GOT3 (cell line): ENCODE measurements at places on chromosomes 2 and 18.

- DNase-seq, result no peak
These were observed 73.7 kb downstream of the CDK15 start for GRCh38 chr2:201879996-201880395.

- DNase-seq, result no peak
These were observed 211.5 kb downstream of the TMEM247 start for GRCh38 chr2:46690825-46691224.

GRCh38 chr2:229920011-229920641 is 1.7 kb downstream of the TRIP12 start:
- no peak for DNase-seq

- DNase-seq, result no peak
These were observed 43.3 kb upstream of the SERPINB2 start for GRCh38 chr18:63844254-63844653.

- DNase-seq, result no peak
These were observed 1500.6 kb upstream of the TMEFF2 start for GRCh38 chr2:193695367-193695766.

DNA sequence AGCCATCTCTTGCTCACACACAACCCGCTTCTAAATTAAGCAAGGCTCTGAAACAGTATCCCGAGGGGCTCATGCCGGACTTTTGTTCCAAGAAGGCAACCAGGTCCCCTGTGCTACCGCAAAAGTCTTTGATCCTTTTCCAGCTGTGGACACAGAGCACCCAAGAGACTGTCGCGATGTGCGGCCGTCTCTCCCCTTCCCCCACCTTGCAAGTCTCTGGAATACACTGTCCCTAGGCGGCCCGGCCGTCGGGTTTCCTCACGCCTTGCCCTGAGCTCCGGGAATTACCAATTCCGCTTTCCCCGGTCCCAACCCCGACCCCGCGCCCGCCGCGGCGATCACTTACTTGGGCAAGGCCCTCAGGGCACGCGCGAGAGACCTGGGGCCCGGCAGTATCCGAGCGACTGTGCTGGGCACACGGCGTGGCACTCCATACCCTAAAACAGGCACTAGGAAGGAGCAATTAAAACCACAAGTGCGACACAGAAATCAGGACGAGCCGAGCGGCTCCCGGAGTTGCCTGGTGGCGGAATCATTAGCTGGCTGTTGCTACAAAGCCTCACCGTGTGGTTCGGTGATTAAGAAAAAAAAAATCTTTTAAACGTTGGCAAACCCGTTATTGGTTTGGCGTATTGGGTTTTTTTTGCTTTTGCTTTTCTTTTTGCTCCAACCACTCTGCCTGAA is 2.2 kb upstream of the DLX1 start:
- no peak for DNase-seq

DNA sequence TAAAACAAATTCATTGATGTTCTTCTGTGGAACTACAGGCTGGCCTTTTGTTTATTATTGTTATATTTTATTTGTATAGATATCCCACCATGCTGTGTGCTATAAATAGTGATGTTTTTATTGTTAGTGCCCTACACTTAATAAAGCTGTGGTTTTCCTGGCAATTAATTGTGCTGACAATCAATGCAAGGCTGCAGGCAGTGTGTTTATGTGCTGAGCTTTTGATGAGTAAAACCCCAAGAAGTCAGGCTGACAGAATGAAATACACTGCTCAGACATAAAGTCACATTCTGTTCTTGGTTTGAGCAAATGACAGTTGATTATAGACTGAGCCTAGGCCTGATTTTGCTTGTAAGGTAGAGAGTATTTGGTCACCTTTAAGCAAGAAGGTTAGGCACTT is 362.7 kb downstream of the CPS1 start:
- no peak for DNase-seq

GRCh38 chr2:161379740-161380139 is 36.4 kb upstream of the TBR1 start:
- DNase-seq, result no peak

- DNase-seq, result no peak
These were observed 35.2 kb downstream of the TTLL4 start for GRCh38 chr2:218745559-218746469.

DNA sequence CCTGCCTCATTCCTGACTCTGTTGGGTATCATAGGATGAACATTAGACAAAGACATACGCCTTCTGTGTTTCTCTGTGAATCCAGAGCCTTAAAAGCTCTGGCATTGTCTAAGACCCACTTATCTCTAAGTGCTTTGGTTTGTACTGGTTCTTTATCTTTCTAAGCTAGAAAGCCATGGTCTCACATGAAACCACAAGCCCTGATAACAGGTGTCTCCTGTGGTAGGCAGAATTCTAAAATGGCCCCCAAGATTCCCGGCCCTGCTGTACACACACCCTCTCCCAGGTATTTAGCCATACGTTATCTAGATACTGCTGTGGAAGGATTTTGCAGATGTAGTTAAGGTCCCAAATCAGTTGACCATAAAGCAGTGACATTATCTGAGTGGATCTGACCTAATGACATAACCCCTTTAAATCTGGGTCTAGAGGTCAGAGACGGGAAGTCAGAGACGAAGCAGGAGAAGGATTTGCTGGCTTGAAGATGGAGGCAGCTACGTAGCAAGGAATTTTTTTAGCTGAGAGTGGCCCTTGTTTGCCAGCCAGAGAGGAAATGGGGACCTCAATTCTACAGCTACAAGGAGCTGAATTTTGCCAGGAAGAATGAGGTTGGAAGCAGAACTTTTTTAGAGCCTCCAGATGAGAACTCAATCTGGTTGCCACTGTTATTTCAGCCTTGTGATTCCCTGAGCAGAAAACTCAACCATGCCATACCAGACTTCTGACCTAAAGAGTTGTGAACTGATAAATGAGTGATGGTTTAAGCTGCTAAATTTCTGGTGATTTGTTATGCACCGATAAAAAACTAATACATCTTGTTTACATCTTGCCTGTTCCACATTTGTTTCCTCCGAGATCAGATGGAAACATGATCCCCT is 186.7 kb downstream of the CAMKMT start:
- DNase-seq, result no peak
